ENCODE measurements at places on chromosomes 2 and 18.
A peak's percentile ranks its signal among the peaks of the same experiment; 100 is the strongest.

GRCh38 chr2:16485251-16485650, 180.4 kb downstream of the CYRIA start:
- no peaks in the 10 kb centered on the region for H3K36me3 ChIP-seq
- no peak for DNase-seq
- no peaks in the 10 kb centered on the region for H3K27me3 ChIP-seq
- no peak overlapping the region for H3K27ac ChIP-seq
- H3K4me3 ChIP-seq = no peak overlapping the region
- H3K4me1 ChIP-seq = no peaks in the 10 kb centered on the region

DNA sequence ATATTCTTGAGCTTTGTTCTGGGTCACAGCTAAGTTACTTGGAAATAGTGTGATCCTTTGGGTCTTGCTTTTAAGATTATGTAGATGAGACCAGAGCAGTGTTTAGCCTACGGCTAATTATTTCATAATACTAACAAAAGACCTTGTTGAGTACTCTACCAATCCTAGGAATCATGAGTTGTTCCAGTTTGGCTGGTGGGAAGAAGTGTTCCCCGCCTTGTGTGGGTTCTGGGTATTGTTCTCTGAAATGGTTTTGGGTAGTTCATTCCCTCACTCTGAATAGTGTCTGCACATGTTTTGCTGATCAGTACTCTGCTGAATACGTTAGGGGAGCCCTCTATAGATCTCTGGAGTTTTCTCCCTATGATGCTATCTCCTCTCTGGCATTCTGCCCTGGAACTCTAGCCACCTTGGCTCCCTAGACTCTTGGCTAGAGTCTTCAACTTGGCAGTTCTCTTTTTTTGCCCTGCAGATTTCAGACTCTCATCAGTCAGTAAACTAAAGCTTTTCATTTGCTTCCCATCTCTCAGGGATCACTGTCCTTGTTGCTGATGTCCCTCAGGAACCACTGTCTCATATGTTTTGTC, 48.4 kb downstream of the NEMP2 start:
- H3K27me3 ChIP-seq = no peaks in the 10 kb centered on the region
- H3K27ac ChIP-seq = no peak overlapping the region
- DNase-seq = no peak
- H3K4me3 ChIP-seq = no peak overlapping the region

DNA sequence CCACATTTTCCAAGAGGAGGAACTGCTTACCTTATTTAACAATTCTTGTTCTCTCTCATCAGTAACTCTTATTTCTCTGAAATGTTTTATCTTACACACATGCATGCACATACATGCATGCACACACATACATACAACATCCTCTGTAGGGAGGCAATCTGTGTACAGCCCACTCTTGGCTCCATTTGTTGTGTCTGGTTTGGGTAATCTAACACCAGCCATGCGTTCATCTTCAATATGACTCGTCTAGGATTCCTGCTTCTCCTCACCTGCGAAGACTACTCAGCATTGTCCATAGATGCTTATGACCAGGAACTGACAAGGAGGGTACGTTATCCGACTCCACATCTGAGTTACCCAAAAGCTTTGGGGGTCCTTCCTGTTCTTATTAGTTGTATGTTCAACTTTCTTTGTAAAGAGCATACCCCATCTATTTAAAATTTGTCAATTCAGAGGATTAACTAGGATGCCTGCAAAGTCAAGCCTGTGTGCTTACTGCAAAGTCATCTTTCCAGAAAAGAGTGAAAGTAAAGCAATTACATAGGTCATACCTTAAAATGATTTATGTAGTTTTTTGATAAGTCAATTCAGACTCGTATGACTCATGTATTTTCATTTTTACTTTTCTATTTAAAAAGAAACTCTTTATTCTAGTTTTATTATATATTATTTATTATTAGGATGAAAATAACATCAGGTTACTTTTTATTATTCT, 18.2 kb downstream of the LYPD6B start:
- no peaks in the 10 kb centered on the region for H3K27me3 ChIP-seq
- no peak overlapping the region for H3K27ac ChIP-seq
- no peak for DNase-seq
- no peaks in the 10 kb centered on the region for H3K36me3 ChIP-seq
- H3K4me1 ChIP-seq = no peaks in the 10 kb centered on the region
- H3K4me3 ChIP-seq = no peak overlapping the region

- DNase-seq = no peak
- H3K27ac ChIP-seq = no peak overlapping the region
- no peaks in the 10 kb centered on the region for H3K4me1 ChIP-seq
- H3K4me3 ChIP-seq = no peak overlapping the region
Measured at GRCh38 chr2:147614471-147614870, 230.4 kb upstream of the ACVR2A start.

- no peak overlapping the region for H3K4me3 ChIP-seq
- no peaks in the 10 kb centered on the region for H3K36me3 ChIP-seq
- H3K27me3 ChIP-seq = peaks cover 13% of the 10 kb centered on the region
- no peak for DNase-seq
Measured at GRCh38 chr2:24010477-24011249, 778 bp downstream of the MFSD2B start.

- DNase-seq = no peak
- H3K36me3 ChIP-seq = no peaks in the 10 kb centered on the region
- H3K27me3 ChIP-seq = no peaks in the 10 kb centered on the region
- no peak overlapping the region for H3K4me3 ChIP-seq
- no peaks in the 10 kb centered on the region for H3K4me1 ChIP-seq
- no peak overlapping the region for H3K27ac ChIP-seq
Measured at GRCh38 chr2:136127356-136127755, 9.4 kb upstream of the CXCR4 start.

- H3K27me3 ChIP-seq = no peaks in the 10 kb centered on the region
- DNase-seq = peak; percentile 82
- H3K4me1 ChIP-seq = no peaks in the 10 kb centered on the region
- H3K27ac ChIP-seq = peak overlapping the region; percentile 83
- no peaks in the 10 kb centered on the region for H3K36me3 ChIP-seq
- peak overlapping the region; percentile 75 for H3K4me3 ChIP-seq
Measured at GRCh38 chr18:34976899-34977837, 64.0 kb upstream of the MAPRE2 start.

DNA sequence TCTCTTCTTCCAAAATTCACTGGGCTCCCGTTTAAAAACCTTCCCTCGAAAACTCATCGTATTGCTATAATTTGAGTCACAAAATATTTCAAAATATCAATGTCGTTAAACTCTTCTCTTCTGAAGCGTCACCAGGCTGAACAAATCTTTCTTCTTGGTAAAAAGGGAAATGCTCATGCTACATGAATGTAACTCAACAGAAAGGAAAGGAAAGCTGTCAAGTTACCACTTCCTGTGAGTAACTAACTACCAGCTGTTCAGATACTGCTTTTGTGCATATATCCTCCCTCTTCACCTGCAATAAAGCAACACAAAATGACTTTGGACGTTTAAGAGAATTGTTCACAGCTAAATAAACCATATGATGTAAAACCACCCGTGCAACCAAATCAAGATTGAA, 95.4 kb downstream of the DOCK10 start:
- no peak overlapping the region for H3K27ac ChIP-seq
- no peaks in the 10 kb centered on the region for H3K36me3 ChIP-seq
- H3K27me3 ChIP-seq = no peaks in the 10 kb centered on the region
- H3K4me1 ChIP-seq = peaks cover 8% of the 10 kb centered on the region
- no peak overlapping the region for H3K4me3 ChIP-seq

DNA sequence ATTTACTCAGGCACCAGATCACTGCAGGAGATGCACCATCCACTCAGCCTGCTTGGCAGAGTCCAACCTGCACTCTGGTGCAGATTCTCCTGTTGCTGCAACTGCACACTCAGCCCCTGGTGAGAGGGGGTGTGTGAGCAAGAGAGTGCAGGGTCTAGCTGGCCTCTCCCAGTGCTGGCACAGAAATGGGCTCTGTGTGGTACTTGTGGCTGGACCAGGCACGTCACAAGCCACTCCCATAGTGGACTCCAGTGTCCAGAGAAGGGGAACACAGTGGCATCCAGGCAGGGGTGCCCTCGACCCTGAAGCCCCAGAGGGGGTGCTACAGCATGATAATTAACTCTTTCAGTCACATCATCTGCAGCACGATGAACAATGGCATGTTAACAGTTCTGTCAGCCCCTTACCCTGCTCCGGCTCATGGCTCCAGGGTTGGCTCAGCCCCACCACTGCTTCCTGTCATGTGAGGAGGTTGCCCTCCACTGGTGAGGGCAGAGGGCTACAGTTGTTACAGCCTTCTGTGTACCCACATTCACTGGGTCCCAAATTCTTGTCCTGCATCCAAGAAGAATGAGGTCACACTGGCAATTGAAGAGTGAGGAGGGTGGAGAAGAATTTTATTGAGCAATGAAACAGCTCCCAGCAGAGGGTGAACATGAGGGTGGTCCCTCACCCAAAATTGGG, 135.7 kb downstream of the EVA1A start:
- no peak for DNase-seq
- no peaks in the 10 kb centered on the region for H3K36me3 ChIP-seq
- H3K4me3 ChIP-seq = no peak overlapping the region
- H3K27me3 ChIP-seq = no peaks in the 10 kb centered on the region

GRCh38 chr2:67651565-67651964, 254.4 kb downstream of the ETAA1 start:
- DNase-seq = no peak
- H3K4me3 ChIP-seq = no peak overlapping the region
- no peak overlapping the region for H3K27ac ChIP-seq
- H3K36me3 ChIP-seq = no peaks in the 10 kb centered on the region
- no peaks in the 10 kb centered on the region for H3K27me3 ChIP-seq

- H3K36me3 ChIP-seq = peaks cover 21% of the 10 kb centered on the region
- no peaks in the 10 kb centered on the region for H3K4me1 ChIP-seq
- DNase-seq = no peak
- H3K27ac ChIP-seq = no peak overlapping the region
- no peak overlapping the region for H3K4me3 ChIP-seq
- H3K27me3 ChIP-seq = no peaks in the 10 kb centered on the region
Measured at GRCh38 chr2:38863061-38863695, 12.6 kb downstream of the DHX57 start.

DNA sequence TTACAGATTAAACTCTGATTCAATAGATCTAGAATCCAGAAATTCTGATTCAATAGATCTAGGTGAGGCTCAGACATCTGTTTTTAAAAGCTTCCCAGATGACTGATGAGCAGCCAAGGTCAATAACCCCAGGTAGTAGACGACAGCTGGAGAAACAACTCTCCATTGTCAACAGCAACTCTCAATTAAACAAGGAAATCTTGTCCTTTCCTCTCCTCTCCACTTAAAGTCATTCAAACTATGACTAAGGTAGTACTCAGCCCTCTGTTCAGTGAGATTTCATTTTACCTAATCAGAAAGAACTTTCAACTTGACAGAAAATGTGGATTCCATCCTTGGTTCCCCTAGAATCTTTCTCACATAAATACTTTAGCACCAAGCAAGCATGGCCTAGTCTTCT, 94.6 kb upstream of the SCG2 start:
- DNase-seq = no peak
- H3K4me1 ChIP-seq = no peaks in the 10 kb centered on the region
- H3K27me3 ChIP-seq = no peaks in the 10 kb centered on the region
- no peaks in the 10 kb centered on the region for H3K36me3 ChIP-seq
- H3K4me3 ChIP-seq = no peak overlapping the region
- H3K27ac ChIP-seq = no peak overlapping the region
